Kasumi-1 (cell line): ENCODE measurements at places on chromosomes 16 and 17.
A peak's percentile ranks its signal among the peaks of the same experiment; 100 is the strongest.

- DNase-seq: no peak
Measured at GRCh38 chr16:85674418-85674755, 14.4 kb downstream of the GINS2 start.

DNA sequence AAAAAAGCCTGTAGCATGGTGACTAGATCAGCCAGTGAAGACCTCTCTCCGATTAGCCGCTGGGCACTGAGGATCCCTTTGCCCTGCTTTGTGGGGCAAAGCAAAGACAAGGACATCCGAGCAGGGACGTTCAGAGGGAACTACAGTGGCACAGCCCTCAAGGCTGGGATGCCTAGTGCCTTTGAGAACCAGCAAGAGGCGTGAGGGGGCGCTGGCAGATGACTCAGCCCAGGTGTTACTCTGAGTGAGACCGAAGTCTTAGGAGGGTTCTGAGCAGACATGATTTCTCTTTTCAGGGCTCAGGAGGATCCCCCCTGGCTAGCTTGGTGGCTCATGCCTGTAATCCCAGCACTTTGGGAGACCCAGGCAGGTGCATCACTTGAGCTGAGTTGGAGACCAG, 178.6 kb downstream of the CPPED1 start:
- DNase-seq: no peak

DNA sequence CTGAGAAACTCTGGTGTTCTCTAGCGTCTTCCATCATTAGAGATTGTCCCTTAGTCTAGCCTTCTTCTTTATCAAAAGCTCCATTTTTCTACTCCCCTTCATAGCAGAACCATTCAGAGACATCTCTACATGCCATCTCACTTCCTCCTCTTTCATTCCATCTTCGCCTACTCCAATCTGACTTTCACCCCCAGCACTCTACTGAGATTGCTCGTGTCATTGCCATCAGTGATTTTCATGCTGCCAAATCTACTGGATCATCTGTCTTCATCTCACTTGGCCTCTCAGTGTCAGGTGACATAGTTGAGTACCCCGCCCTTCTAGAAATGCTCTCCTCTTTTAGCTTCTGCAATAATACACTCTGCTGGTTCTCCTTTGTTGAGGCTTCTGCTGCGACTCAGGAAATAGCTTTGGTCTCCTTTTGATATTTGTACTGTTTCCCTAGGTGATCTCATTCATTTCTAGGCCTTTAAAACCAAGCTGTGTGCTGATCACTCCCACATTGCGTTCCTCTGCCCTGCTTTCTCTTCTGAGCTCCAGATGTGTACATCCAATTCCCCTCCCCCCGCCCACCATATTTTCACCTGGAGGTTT, 119.1 kb downstream of the FTO start:
- DNase-seq: peak; percentile 84

- DNase-seq: no peak
Measured at GRCh38 chr17:62822080-62822904, 14.2 kb upstream of the MARCHF10 start.

- DNase-seq: no peak
Measured at GRCh38 chr17:1542316-1542715, 20.3 kb downstream of the PITPNA start.

DNA sequence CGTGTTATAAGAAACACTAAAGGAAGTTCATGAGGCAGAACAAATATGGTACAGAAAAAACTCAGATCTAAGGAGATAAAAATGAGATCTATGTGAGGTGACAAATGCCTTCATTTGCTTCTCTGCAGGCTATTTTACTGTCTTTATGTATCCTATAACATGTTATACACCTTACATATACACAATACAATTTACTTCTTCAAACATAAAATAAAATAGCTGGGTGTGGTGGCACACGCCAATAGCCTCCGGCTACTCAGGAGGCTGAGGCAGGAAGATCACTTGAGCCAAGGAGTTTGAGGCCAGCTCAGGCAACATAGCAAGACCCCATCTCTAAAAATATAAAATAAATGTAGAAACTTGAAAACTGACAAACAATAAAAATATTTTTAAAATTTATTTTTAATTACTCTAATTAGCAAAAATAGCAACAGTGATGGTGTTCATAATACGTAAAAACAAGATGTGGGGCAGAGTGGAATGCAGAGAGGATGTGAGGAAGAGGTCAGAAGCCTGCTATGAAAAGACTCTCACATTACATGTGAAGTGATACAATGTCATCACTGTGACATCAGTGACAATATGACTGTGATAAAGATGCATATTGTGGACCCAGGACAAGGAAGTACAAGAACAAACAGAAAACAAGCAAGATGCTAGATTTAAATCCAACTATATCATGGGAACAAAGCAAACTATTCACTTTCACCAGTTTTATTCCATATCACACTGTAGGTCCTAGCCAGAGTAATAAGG, 31.0 kb downstream of the VPS53 start:
- no peak for DNase-seq

GRCh38 chr16:14101415-14101814, 30.3 kb downstream of the MRTFB start:
- no peak for DNase-seq

GRCh38 chr17:6681671-6682070, 30.1 kb downstream of the C17orf100 start:
- no peak for DNase-seq

DNA sequence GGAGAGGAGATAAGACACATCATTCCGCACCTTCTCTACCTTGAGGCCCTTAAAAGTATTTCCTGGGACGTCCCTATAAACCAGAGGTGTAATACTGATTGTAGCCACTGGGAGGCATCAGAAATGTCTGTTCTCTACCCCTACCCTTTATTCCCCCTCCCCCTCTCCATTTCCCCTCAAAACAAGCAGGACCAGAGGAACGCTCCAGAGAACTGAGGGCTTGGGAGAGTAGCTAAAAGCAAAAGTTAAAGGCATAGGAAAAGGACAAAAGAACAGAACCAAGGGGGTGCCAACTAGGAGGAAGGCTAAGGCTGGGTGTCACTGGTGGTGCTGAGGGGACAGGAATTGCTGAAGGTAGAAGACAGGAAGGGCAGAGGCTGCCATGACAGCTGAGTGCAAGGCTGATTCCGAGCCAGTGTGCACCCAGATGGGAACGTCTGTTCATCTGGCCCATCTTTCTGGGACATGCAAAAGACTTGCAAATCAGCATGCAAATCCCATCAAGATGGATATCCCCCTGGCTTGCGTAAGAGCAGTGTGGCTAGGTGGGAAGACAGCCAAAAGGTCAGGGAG, 6.7 kb downstream of the CAMTA2 start:
- DNase-seq: peak; percentile 25
